ENCODE measurements at places on chromosomes 5 and 9. TPM values are rescaled to one million over a fixed set of nuclear protein-coding genes. Genes with fewer than 3 reads are reported as not detected.

DNA sequence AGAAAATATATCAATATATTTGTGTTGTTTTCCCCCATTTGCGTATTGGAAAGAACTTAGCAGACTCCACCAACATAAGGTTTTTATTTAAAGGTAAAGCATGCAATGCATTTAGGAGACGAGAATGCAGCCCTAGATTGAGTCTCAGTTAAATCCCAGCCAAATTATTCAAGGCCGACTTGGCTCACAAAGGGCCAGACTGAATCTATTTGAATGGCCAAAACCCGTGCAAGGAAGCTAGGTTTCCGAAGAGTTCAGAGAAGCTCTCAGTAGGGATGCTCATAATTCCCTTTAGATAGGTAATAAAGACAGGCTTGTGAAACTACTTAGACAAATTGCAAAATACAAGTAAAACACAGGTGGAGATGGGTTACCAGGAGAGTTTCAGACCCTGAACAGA, 520.3 kb downstream of the CDH9 start:
- H3K27me3 ChIP-seq, result no peaks in the 10 kb centered on the region
- no peak for DNase-seq
- no peaks in the 10 kb centered on the region for H3K36me3 ChIP-seq
- H3K27ac ChIP-seq, result no peak overlapping the region

GRCh38 chr5:141431286-141431685, 979 bp downstream of the PCDHGA12 start:
- no peak overlapping the region for H3K4me3 ChIP-seq
- H3K4me1 ChIP-seq, result peaks cover 22% of the 10 kb centered on the region

TMEM252 gene
- not detected for total RNA-seq

DNA sequence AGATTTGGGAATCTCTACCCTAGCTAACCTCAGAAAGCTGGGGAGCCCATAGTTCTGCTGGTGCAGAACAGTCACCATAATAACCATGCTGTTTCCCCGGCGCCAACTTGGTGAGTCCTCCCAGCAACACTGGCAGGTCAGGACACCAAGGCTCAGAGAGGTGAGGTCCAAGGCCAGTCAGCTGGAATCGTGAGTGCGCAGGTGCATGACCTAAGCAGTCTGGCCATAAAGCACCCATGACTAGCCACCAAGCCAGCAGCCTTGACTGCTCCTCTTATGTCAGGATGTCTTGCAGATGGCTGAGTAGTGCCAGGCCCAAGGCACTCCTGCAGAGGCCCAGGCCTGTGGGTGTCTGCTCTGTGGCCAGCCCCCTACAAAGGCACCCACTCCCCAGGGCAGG, 2.6 kb downstream of the RNF44 start:
- no peak overlapping the region for H3K4me3 ChIP-seq
- peaks cover 53% of the 10 kb centered on the region for H3K36me3 ChIP-seq
- no peaks in the 10 kb centered on the region for H3K27me3 ChIP-seq
- no peak for DNase-seq
- peak overlapping the region; percentile 98 for H3K27ac ChIP-seq

PFN3 gene
- not detected for total RNA-seq

GRCh38 chr5:34717426-34718327, 61.5 kb downstream of the RAI14 start:
- 0 out of 3 replicates have a peak, but pooled peaks cover 2% of the 10 kb centered on the region for H3K36me3 ChIP-seq
- no peaks in the 10 kb centered on the region for H3K27me3 ChIP-seq
- no peak overlapping the region for H3K27ac ChIP-seq

CCL19 gene
- total RNA-seq, result not detected

- no peak overlapping the region for H3K4me3 ChIP-seq
- no peak overlapping the region for H3K27ac ChIP-seq
- H3K36me3 ChIP-seq, result no peaks in the 10 kb centered on the region
- H3K27me3 ChIP-seq, result no peaks in the 10 kb centered on the region
Measured at GRCh38 chr5:158780656-158781237, 319.0 kb downstream of the EBF1 start.

- no peak overlapping the region for H3K27ac ChIP-seq
- no peak for DNase-seq
- no peaks in the 10 kb centered on the region for H3K4me1 ChIP-seq
- peaks cover 21% of the 10 kb centered on the region for H3K27me3 ChIP-seq
Measured at GRCh38 chr5:142204219-142204618, 95.6 kb downstream of the NDFIP1 start.

WDR38 gene
- not detected for total RNA-seq
